Lower lobe of right lung (tissue), 2 donors: ENCODE measurements at places on chromosomes 4 and X.

- no peak for DNase-seq
Observed at GRCh38 chr4:81366779-81367178, 104.9 kb downstream of the RASGEF1B start.

- no peak for DNase-seq
Observed at GRCh38 chr4:123621072-123621705, 224.6 kb downstream of the SPRY1 start.

DNA sequence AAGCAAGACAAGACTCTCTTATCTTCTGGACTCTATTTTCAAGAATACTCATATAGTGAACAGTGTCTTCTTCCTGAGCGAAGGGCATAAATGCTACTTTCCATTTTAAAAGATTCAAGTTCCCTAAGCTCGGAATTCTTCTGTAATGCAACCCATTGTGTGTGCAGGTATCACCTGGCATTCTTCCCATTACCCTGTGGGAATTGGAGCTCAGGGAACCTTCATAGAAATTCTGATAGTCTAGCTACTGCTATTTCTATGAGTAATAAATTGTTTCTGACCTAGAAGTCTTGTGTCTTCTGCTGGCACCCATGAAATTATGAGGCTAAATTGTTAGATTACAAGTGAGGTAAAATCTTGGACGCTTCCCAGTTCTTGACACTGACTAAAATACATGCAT is 324.1 kb upstream of the DIPK2B start:
- DNase-seq: no peak

DNA sequence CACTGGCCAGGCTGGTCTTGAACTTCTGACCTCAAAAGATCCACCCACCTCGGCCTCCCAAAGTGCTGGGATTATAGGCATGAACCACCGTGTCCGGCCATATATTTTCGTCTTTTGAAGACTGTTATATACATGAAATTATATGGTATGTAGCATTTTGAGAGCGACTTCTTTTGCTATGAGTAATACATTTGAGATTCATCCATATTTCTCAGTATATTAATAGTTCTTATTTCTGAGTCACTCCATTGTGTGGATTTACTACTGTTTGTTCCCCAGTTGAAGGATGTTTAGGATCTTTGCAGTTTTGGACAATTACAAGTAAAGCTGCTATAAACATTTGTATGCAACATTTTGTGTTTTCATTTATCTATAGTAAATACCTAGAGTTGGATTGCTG is 34.9 kb downstream of the GNL3L start:
- no peak for DNase-seq

GRCh38 chrX:113009837-113010236 is 169.2 kb upstream of the AMOT start:
- DNase-seq: no peak

DNA sequence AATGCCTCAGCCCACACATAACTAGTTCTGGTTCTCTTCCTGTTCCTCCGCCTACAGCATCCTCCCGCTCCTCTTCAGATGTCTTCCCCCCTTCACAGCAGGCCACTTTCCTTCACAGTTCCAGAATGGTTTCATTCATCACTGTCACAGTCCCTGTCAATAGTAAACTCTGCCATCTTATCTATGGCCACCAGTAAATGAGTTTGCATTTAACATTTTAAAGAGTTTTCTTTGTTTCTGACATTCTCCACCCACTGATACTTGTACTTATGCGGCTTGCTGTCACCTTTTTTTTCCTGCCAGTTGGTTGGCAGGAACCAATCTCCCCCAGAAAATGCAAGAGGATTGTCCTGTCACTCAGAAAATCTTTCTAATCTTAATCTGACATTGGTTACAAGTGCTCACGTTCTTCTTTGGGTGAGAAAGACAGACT is 114.1 kb downstream of the GLUD2 start:
- no peak for DNase-seq

DNA sequence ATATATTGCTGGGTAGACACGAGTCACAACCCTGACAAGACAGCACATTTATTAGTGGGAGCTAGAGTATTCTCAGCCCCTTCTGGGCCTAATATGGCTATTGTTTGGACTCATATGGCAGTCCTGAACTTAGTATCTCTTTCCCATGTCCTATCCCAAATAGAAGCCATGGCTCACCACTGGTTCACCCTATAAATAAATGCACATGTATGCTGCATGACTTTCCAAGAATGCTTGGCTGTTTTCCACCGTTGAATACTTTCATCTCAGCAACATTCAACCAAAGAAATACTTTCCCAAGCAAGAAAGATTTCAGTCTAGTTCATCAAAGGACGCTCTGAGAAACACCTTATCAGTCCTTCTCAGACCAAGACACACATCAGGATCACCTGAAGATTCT is 36.7 kb downstream of the SMPX start:
- DNase-seq: no peak

DNA sequence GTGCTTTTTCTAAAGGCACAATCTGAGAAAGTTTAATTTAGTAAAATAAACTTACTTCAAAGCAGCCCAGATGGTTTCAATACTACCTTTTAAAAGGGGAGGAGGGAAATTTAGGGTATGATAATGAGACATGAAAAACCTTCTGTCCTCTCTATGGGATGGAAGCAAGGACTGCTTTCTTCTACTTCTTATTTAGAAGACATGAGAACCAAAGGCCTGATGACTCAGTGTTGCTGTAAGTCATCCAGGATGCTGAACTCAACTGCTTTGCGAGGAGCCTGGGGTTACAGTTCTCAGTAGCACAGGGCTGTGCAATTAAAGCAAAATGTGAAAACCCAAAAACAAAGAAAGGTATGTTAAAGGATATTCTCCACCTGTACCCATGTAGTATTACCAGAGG is 140.8 kb upstream of the EDNRA start:
- DNase-seq: no peak

- DNase-seq: no peak
Observed at GRCh38 chrX:45266456-45266855, 65.8 kb upstream of the DIPK2B start.

DNA sequence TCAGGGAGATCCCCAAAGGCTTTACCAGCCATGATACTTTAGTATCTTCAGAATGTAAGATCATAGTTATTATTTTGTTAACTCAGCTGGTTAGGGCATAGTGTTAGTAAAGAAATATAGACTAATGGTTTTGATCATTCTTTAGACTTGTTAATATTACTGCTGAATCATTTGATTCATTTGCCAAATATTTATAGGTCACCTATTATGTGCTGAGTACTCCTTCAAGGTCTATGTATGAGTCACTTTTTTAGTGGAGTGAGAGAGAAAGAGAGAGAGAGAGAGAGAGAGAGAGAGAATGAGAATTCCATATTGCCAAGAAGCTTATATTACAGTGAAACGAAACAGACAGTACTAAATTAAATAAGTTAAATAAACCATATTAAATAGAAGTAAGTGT is 110.3 kb downstream of the UBE2NL start:
- DNase-seq: no peak

DNA sequence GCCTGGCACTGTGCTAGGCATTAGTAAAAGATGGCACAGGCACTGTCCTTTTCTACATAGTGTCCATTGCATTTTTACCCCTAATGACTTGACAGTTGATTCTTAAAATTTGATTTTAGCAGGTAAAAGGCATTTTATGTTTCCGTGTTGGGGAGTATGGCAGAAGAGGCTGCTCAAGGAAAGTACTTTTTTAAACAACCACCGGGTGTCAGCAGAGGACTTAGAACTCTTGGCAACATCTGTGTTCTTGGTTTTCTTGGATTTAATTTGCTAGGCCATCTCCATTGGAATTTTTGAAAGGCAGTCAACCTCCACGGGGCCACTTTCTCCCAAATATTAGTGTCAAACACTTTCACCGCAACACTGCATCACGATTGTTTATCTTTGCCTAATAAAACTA is 102.9 kb downstream of the TSPAN7 start:
- DNase-seq: no peak

GRCh38 chr4:86916392-86916791 is 18.4 kb upstream of the AFF1 start:
- DNase-seq: no peak

GRCh38 chrX:143894938-143895337 is 11.1 kb downstream of the UBE2NL start:
- DNase-seq: no peak

- DNase-seq: no peak
Observed at GRCh38 chrX:129701624-129702069, 37.1 kb upstream of the XPNPEP2 start.

GRCh38 chr4:108346818-108347210 is 178.1 kb upstream of the LEF1 start:
- no peak for DNase-seq

- no peak for DNase-seq
Observed at GRCh38 chrX:19774905-19775304, 112.5 kb downstream of the SH3KBP1 start.

- DNase-seq: no peak
Observed at GRCh38 chr4:38368613-38369012, 295.4 kb upstream of the KLF3 start.

DNA sequence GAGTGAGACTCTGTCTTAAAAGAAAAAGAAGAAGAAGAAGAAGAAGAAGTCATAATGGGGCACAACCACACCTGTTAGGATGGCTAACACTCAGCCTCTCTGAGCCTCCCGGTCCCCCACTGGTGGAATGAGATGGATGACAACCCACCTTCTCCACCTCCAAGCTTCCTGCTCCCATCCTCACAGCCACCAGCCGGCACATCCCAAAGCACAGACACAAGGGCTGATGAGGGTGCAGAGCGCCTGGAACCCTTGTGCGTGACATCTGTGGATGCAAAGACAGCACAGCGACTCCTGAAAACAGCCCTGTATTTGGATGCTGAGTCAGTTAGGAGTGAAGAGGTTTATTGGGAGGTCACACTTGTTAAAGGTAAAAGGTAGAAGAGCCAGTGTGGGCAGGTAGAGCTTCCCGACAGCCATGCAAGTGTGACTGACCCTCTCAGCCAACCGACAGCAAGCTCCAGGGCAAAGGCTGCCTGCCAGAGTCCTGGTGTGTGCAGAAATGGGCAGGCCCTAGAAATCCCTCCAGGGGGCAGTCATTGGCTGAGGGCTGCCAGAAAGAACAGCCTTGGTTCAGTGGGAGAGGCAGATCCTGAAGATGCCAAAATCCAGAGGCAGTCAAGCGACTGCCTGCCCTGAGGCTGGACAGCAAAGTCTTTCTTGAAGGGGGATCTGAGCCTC is 26.6 kb upstream of the MAN2B2 start:
- no peak for DNase-seq

DNA sequence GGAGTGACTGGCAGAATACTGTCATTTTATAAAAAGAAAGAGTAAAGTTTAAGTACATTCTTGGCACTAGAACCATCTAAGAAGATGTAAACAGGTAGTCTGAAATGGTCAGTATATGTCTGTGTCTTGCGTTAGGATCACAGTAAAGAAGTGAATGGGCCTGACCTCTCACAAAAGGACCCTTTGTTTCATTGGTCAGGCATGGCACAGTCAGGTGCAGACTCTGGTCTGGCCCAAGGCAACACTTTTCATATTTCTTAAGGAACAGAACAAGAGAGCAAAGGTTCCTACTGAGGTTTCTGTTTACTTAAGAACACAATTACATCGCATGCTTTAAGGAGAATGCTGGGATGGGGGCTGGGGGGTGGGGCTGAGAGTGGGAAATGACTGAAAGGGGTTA is 48.1 kb downstream of the RPGR start:
- no peak for DNase-seq

- DNase-seq: no peak
Observed at GRCh38 chr4:128287141-128287870, at the start of gene PGRMC2. Gene PGRMC2, minus strand, starts transcription at chr4:128287813. Its CDS starts 23 bp downstream, at chr4:128287790.

DNA sequence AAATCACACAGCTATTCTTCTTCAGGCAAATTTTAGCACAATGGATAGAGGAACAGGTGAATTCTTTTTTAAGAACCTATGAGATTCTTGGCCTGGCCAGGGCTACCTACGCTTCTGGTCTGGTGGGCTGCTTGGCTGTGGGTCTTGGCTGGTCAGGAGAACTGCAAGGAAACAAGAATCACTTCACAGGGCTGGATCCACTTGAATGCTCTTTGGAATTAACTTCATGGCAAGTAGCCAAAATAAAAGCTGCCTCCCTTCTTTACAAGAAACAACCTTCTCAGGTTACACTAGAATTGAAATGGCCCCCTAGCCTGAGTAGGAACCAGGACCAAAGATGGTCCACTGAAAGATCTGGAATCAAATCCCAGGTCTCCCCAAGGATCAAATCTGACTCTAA is 519.1 kb downstream of the IQCM start:
- DNase-seq: no peak

DNA sequence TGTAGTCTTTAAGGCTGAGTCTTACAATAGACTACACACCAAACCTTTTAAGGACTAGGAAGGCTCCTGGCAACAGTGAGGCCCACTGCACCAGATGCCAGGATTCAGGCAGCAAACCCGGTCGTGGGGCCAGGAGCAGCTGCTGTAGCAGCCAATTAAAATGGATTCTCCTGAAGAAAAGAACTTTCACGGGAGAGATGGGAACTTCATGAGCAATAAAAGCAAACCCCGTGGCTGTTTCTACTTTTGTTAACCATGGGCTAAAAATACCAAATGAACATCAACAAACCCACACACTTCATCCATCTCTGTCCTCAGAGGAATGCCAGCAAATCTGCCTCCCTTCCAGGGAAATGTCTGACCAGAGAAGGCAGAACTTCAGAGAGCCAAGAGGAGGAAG is 101.4 kb downstream of the BTC start:
- no peak for DNase-seq

GRCh38 chr4:165079476-165079875 is 25.8 kb downstream of the TRIM75 start:
- no peak for DNase-seq

GRCh38 chrX:24391389-24391788 is 30.9 kb downstream of the SUPT20HL1 start:
- no peak for DNase-seq

DNA sequence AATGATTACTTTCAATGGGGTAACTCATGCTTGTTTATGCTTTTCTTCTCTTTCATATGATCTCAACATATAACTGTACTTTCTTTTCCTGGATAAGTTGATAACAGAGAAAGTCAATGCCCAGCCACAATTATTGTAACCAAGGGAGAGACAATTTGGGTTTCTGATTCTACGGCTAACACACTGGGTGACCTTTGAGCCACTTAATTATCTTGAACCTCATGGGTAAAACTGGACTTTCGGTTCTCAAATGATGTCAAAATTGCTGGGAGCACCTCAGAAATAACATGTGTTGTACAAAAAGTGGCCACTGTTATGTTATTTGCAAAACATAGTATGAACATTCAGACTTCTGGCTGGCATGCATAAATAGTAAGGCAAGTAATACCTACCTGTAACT is 79.6 kb upstream of the MCF2 start:
- DNase-seq: no peak

- peak; percentile 79 for DNase-seq
Observed at GRCh38 chrX:118976599-118977340, 2.4 kb downstream of the LONRF3 start.
